ENCODE measurements at places on chromosomes 11 and 22. TPM values are rescaled to one million over a fixed set of nuclear protein-coding genes. Genes with fewer than 3 reads are reported as not detected.

Gene CAPN1
- total RNA-seq: 48.4 TPM

Gene ZFTA
- 67.2 TPM for total RNA-seq

Gene HTR3A
- 4.6 TPM for total RNA-seq

Gene WDR74
- 69.2 TPM for total RNA-seq

Gene MRGPRE
- total RNA-seq: not detected

- no peak for DNase-seq
Observed at GRCh38 chr11:119907122-119907851, 178.3 kb upstream of the NECTIN1 start.

DNA sequence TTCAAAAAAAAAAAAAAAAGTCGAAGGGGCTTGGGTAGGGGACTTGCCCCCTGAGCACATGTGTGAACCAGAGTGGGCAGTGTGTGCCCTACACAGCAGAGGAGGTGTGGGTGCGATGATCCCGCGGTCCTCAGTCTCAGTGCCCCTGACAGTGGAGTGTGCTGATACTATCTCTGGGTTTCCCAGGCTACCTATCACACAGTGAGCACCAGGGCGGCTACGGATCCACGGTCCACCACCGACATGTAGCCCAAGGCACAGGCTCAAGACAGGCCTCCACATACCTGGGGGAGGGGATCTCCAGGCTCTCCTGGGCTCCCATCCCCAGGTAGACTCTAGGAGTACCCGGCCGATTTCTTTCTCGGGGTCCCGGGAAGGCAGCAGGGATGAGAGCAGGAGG lies 9.1 kb downstream of the B3GAT1 start:
- DNase-seq: no peak

GRCh38 chr11:2582351-2582945 lies 117.3 kb downstream of the KCNQ1OT1 start:
- no peak for DNase-seq

GRCh38 chr22:33110562-33111163 lies 52.5 kb upstream of the SYN3 start:
- no peak for DNase-seq

DNA sequence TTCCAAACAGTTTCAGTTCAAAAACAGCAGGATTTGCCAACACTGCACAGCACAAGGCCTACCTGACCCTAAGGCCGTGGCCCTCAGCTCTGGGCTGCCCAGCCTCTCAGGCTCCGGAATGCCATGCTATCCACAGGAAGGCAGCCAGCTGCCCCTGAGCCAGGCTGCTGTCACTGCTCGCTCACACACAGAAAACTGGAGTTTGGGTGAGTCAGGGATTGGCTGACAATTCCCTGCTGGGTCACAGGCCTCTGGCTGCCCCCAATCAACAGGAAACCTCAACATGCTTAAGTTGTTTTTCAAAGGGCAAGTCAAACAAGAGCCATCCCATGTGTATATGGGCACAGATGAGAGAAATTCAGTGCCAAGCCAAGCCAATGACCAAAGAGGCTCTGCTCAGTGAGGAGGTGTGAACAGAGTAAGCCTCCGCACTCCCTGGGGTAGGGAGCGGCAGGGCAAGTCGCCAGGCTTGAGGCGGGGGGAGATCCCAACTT lies 50.2 kb downstream of the RPL27A start:
- no peak for DNase-seq

DNA sequence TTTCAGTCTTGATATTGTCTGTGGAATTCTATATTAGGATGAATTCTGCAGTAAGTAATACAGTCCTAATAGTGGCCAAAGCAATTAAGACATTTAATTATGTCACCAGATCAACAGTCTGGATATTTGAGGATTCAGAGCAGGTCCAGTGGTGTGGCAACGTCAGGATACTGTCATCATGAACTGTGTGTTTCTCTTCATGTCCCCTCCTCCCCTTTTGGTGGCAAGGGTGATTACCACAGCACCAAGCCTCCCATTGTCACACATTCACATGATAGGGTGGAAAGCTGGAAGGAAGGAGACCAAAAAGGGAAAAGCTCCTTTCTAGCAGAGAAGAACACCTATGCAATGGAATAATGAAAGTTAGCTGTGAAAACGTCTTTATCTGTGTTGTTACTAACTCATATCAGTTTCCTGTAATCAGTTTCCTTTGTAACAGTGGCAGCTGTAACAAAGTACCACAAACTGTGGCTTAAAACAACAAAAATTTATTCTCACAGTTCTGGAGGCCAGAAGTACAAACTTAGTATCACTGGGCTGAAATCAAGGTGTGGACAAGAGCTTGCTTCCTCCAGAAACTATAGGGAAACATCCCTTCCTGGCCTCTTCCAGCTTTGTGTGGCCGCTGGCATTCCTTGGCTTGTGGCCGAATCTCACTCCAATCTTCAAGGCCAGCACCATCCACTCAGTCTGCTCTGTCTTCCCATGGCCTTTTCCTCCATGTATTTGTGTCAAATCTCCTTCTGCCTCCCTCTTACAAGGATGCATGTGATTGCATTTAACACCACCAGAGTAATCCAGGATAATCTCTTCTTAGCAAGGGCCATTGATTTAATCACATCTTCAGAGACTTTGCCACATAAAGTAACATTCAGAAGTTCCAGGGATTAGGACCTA lies 6.5 kb upstream of the RBM14 start:
- no peak for DNase-seq

GRCh38 chr11:65853246-65853979 lies 4.6 kb downstream of the CFL1 start:
- DNase-seq: no peak

- peak; percentile 78 for DNase-seq
Observed at GRCh38 chr22:22422629-22423112, 85.9 kb downstream of the ZNF280B start.

DNA sequence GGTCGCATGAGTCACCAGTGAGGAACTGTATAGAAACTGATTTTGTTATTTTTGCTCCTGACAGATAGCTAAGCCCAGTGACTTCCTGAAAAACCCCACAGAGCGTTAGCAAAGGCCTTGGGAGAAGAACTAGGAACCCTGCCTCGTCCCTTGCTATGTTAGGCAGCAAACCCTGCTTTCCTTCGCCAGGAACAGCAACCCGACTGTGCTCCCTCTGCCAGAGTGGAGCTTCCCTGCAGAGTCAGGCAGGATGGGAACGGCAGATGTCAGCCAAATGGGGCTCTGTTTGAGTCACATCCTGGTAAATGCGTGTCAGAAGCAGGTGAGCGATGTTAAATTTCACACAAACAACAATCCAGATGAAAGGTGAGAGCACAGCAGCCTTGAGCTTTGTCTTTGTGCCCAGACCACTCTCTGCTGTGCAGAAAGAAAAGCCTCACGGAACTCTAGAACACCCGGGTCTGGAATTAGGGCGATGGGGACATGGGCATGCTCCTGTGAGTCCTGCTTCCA lies 186.6 kb downstream of the ADAMTS15 start:
- no peak for DNase-seq

- DNase-seq: no peak
Observed at GRCh38 chr11:132258875-132259274, 888.5 kb downstream of the NTM start.

DNA sequence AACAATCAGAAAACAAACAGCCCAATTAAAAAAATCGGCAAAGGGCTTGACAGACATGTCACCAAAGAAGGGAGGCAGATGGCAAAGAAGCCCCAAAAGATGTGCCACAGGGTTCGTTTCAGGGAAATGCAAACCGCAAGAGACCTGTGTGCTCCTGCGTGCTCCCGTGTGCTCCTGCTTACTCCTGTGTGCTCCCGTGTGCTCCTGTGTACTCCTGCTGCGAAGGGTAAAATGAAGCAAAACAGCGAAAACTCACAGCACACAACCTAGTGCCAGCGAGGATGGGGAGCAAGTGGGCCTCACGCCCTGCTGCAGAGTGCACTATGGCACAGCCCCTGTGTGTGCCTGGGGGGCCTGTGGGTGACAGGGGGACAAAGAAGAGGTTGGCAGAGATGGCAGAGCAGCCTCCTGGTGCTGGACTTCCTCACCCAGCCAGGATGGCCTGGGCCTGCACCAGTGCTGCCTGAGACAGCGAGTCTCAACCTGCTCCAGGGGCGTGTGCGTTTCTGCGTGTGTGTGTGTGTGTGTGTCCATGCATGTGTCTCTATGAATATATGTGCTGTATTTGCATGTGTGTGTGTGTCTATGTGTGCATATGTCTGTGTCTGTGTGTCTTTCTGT lies 14.0 kb downstream of the ASCL2 start:
- DNase-seq: no peak

GRCh38 chr11:35951680-35952079 lies 7.8 kb downstream of the LDLRAD3 start:
- no peak for DNase-seq
